ENCODE measurements at places on chromosomes 12 and 14. TPM values are rescaled to one million over a fixed set of nuclear protein-coding genes. Genes with fewer than 3 reads are reported as not detected.

The NTN4 gene
- total RNA-seq: 2.9 TPM

The DHRS7 gene
- total RNA-seq: 31.9 TPM

The DAO gene
- not detected for total RNA-seq

The LYZ gene
- total RNA-seq: not detected

The BCAT1 gene
- 48.9 TPM for total RNA-seq

The XRCC3 gene
- total RNA-seq: 13.5 TPM

The KCNK13 gene
- not detected for total RNA-seq

The CISTR gene
- not detected for total RNA-seq

The RHOJ gene
- 6.6 TPM for total RNA-seq

The CD63 gene
- 2,145 TPM for total RNA-seq

The RASSF9 gene
- 3.7 TPM for total RNA-seq

The GMPR2 gene
- 49.8 TPM for total RNA-seq

The GARIN6 gene
- not detected for total RNA-seq

The GABARAPL1 gene
- total RNA-seq: 58.4 TPM

The SALL2 gene
- 8.8 TPM for total RNA-seq

The IL26 gene
- total RNA-seq: not detected

The ART4 gene
- total RNA-seq: 15.6 TPM

The SUSD6 gene
- total RNA-seq: 14.0 TPM

The KRT78 gene
- total RNA-seq: not detected

The A2ML1 gene
- total RNA-seq: not detected

The OTX2 gene
- total RNA-seq: not detected

The LHX5 gene
- total RNA-seq: not detected

The CMTM5 gene
- not detected for total RNA-seq

The SERPINA1 gene
- not detected for total RNA-seq

The COL2A1 gene
- not detected for total RNA-seq

The KRT4 gene
- not detected for total RNA-seq

The WNT1 gene
- not detected for total RNA-seq

The ACVRL1 gene
- 187 TPM for total RNA-seq

The WSCD2 gene
- total RNA-seq: not detected

The TAS2R7 gene
- total RNA-seq: not detected

The CCDC38 gene
- not detected for total RNA-seq

The POTEG gene
- total RNA-seq: not detected

The SMCO2 gene
- not detected for total RNA-seq

The REM2 gene
- total RNA-seq: not detected

The DBX2 gene
- not detected for total RNA-seq

The IL22 gene
- not detected for total RNA-seq

The FSCB gene
- total RNA-seq: not detected

The HOXC6 gene
- not detected for total RNA-seq

The VRTN gene
- total RNA-seq: not detected

The SLC6A13 gene
- total RNA-seq: not detected

The ANKS1B gene
- 10.9 TPM for total RNA-seq

The ULK1 gene
- 14.1 TPM for total RNA-seq

The DPPA3 gene
- total RNA-seq: not detected

The SLCO1B1 gene
- not detected for total RNA-seq

The KRT83 gene
- total RNA-seq: not detected

The SFSWAP gene
- total RNA-seq: 17.1 TPM

The CCDC175 gene
- total RNA-seq: not detected

The FLVCR2 gene
- total RNA-seq: 3.7 TPM

The TTC6 gene
- not detected for total RNA-seq

The RASSF8 gene
- total RNA-seq: 56.6 TPM

The PIK3C2G gene
- total RNA-seq: not detected

The FAM234B gene
- total RNA-seq: 5.3 TPM

The SOCS4 gene
- 8.1 TPM for total RNA-seq

The FAM222A gene
- total RNA-seq: 0.64 TPM

The SERPINA12 gene
- not detected for total RNA-seq

The DNAAF2 gene
- total RNA-seq: 10.8 TPM

The SLC6A15 gene
- 3.2 TPM for total RNA-seq

The SDR39U1 gene
- 19.3 TPM for total RNA-seq
